ENCODE measurements at places on chromosomes 6 and 20.

DNA sequence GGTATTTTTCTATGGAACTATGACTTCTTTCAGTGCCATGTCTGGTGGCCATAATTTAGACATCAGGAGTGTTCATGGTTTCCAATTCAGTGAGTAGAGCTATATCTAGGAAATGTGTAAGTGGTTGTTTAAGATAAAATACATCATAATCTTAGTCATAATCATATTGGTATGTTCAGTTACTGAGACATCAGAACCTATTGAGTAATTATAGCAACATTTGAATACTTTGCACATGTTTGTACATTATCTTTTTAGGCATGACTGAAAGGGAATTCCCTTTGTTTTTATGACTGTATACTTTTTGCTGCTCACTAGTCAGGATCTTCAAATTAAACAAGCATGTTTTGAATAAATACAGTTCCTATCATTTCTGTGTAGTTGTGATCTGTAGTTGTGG is 64.0 kb downstream of the STXBP5 start:
- DNase-seq: no peak

DNA sequence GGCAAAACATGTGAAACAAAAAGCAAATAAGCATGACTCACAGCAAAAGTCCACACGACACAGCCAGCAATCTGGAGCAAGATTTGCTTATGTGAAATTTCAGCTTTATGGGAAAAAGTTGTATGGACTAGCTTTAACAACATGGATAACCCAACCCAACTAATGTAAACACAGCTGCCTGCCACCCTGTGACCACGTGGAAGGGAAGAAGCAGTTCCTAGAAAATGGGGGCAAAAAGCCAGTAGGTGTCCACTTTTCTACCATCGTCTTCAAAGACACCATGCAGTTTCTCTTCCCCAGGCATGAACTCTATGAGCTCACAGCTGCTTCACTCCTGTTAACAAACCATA is 425.4 kb upstream of the RNF217 start:
- no peak for DNase-seq

DNA sequence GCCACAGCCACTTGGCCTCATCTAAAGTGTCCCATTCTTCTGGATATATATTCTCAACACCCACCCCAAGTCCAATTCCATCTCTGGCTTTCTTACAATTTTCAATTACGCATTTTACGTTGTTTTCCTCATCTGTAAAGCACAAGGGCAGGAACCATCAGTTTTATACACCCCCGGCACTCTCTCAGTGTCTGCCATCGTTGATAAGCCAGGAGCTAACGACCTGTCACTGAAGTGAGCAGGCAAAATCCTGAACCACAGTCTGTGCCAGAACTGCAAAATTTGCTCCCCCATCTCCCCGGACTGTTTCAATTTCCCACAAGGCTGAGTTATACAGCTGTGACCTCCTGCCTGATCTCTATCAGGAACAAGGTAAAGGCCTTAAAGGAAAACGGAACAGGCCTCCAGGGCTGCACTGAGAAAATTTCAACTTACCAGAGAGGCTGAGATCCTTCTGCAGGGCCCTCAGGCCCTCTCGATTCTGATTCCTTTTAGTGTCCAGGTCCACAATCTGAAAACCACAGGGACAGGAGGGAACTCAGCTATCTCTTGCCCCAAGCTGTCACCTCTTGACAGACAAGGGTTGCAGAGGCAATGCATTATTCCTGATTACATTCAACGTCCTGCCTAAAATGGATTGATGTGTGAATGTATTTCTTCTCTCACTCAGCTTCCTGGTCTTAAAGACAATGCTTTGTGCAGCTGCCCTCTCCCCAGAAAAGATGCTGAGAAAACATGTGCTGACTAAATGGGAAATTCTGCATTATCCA is 1.8 kb downstream of the PDRG1 start:
- DNase-seq: no peak

DNA sequence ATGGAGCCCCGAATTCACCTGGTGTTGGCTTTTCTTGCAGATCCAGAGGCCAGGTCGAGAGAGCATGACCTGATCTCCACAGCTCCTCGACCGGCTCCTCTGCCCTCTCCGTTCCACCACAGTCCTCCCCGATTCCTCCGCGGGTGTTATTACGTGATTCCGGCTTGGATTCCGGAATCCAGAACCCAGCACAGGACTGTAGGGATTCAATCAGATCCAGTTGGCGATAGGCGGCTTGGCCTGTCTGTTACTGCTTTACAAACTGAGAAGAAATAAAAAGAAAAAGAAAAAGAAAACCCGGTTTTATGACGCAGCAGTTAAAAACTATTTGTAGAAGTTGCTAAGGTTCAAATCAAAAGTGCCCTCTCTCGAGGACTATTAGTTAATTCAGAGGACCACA is 222.7 kb downstream of the EYA2 start:
- DNase-seq: no peak

- DNase-seq: peak; percentile 21
Measured at GRCh38 chr6:89260832-89261231, 43.7 kb upstream of the GABRR1 start.

DNA sequence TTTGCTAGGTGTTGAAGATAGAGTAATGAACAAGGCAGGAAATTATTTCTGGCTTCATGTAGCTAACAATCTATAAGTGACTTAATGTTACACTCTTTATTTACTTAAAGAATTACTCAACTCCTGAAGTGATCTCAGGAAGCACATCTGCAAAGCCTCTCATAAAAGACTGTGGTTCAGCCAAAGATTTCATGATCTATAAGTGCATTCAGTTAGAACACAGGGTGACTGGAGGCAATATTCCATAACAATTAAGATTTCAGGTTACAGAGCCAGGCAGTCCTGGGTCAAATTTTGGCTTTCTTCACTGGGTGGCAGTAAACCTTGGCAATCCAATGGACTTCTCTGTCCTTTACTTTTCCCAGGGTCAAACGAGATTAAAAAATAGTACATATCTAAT is 204.0 kb downstream of the TPBG start:
- no peak for DNase-seq

DNA sequence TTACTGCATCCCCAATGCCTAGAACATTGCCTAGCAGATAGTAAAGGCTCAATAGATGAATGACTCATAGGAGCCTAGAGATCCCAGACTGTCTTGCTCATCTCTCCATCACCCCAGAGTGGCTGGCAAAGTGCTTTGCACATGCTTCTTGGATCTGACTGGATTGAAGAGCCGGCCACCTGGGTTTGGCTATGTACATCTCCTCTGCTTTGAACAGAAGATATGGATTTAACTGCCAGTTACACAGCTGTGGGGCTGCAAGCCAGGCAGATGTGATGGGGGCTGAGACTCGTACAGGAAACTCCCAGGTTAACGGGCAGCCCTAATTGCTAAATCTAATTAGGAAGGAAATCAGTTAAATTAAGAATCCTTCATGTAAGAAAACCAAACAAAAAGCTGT is 28.6 kb downstream of the MYLIP start:
- DNase-seq: peak; percentile 34
